ENCODE measurements at places on chromosomes 3 and 15.

DNA sequence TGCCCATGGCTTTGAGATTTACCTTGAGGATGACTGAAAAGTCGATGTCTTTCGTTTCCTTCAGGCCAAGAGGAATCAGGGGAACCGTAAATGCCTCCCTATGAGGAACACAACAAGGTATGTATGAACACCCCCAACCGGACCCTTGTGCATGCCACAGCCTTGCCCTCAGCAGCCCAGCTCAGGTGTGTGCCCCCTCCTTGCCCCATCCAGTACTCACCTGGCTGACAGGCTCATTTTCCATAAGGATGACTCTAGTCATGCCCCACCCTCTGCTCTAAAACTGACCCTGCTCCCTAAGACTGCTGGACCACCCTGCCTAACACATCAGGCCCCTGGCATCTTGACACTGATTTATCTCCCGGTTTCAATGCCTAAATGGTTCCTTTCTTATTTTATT lies 270.0 kb downstream of the GOLGA6L6 start:
- no peak for DNase-seq

- DNase-seq, result no peak
Measured at GRCh38 chr3:193716150-193716549, 123.1 kb downstream of the OPA1 start.

DNA sequence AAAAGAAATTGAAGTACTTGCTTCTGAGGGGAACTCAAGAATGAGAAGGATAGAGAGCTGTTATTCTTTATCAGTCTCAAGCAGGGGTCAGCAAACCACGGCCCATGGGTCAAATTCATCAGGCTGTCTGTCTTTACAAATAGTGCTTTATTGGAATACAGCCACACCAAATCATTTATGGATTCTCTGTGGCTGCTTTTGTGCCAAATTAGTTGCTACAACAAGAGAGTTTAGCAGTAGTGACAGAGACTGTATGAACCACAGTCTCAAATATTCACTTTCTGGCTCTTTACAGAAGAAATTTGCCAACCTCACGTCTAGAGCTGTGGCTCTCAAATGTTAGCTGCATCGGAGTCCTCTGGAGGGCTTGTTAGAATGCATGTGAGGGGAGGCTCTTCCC lies 258.0 kb upstream of the RARB start:
- DNase-seq, result no peak

DNA sequence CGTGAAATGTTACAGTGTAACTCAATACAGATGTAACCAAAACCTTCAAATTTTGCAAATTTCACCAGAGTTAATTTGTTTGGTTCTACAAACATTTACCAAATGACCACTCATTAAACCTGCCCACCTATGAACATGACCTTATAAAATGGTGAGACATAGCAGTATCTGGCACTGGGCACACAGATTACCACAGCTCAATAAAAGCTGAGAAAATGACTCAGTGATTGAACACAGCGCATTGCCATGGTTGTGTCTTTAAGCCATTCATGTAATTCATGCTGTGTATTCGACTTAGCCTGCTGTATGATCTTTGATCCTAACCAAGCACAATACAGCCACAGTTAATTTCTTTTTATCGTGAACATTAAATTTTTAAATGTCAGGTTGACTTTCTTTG lies 11.3 kb downstream of the PPARG start:
- no peak for DNase-seq

- no peak for DNase-seq
Measured at GRCh38 chr15:64536244-64536836, 76.0 kb downstream of the ZNF609 start.

DNA sequence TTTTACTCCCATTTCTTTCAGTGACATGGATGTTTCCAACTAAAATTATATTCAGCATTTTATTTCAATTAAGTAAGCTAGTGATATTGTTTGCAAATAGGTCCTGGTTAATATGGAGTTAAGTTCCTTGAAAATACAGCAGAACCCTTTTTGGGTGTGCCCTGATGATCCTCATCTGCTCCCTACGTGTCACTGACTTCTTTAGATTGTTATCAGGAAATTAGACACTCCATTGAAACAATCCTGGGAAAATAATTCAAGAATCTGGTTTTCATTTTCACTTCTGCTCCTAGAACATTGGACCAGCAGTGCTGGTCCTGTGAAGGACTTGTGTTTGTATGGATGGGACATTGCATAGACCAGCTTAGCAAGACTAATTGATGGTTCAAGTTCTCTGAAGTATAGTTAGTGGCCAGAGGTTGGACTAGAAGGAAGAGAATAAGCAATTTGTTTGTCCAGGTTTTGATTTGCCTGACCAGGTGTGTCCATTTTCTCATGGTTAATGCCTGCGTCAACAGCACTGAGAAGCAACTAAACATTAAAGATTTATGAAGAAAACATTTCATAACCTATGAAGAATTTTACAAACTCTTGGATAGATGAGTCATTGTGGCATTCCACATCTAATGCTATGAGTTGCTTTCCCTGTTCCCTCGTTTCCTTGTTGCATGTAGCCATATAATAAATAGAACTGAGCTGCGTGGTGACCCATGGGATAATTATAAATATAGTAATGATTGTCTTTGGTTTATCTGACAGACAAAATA lies 95.8 kb downstream of the ZPLD1 start:
- DNase-seq, result no peak

DNA sequence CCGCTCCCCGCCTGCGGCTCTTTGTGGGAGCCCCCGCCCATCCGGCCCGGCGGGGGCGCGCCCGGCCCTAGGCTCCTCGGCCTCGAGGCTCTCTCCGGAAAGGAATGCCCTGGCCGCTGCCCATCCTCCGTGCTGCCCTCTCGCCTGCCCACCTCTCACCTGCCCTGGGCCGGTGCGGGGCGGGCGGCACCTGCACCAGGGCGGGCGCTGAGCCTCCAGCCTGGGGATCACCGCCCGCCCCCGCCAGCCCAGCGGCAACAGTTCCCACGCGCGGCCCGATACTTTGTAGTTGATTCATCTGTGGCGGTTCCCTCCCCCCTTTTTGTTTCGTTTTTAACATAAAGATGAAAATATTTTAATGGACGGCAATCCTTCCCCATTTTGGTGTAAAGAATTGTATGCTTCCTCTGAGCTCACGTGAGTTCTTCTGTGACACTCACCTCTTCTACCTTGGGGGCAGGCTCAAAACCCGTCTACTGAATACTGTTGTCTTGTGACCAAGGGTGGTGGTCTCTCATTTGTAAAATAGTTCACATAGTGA lies 1.9 kb downstream of the KLF13 start:
- no peak for DNase-seq
